Amygdala (tissue), 56 donors: ENCODE measurements at places on chromosomes 3 and 15.

DNA sequence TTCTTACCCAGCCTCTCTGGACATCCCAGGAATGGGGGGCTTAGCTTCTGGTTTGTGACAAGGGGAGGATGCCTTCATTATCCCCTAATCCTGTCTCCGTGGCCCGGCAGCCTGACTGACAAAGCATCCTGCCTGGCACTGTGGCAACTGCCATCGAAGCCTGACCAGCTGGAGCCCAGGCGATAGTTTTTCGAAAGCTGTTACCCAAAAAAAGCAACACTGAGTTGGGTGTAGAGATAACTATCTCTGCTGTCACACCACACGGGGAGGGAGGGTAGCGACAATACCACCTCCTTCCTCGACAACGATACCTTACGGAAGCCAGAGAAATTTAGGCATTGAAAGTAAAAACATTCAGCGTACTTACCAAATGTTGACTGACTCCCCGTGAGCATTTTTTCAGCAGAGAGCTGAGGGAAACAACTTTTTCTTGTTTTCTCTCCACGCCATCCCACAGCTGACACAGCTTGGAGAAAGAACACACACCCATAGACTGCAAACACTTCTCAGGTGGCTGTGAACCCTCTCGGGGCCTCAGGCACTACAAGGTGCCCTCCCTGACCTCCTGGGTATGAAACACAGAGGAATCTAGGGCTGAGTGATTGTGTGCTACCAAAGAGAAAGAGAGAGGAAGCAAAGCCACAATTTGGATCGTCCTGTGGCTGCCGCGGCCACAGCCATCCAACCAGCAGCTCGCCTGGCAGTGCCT lies 361.9 kb upstream of the ICE2 start:
- no peak for DNase-seq

DNA sequence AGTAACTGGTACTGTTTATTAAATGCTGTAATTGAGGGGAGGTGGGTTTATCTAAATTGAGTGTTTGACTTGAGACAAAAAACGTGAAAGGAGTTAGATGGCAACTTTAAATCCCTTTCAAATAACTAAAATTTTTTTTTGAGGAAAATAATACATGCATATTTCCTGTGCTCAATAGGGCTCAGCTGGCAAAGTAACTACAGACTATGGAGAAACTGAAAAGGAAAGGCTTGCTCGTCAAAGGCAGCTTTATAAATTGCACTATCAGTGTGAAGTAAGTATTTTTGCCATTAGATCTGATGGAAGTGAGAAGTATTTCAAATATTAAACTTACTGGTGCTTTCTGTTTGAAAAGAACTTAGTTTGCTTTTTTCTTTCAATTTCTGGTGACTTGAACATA lies 72.2 kb downstream of the DZIP3 start:
- DNase-seq, result no peak

DNA sequence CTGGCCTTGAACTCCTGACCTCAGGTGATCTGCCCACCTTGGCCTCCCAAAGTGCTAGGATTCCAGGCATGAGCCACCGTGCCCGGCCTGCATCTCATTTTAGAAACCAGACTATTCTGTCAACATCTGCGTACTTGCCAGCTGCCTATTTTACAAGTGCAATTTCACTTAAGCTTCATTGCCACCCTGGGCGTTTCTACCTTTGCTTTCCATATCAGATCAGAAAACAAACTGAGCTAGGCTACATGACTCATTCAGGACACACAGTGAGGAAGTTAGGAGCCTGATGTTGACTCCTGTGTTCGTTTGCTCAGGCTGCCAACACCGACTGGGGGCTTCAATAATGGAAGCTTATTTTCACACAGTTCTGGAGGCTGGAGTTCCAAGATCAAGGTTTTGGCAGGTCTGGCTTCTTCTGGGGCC lies 42.3 kb upstream of the KLHL25 start:
- no peak for DNase-seq

- DNase-seq, result no peak
Observed at GRCh38 chr3:153210146-153210545, 48.1 kb downstream of the RAP2B start.

DNA sequence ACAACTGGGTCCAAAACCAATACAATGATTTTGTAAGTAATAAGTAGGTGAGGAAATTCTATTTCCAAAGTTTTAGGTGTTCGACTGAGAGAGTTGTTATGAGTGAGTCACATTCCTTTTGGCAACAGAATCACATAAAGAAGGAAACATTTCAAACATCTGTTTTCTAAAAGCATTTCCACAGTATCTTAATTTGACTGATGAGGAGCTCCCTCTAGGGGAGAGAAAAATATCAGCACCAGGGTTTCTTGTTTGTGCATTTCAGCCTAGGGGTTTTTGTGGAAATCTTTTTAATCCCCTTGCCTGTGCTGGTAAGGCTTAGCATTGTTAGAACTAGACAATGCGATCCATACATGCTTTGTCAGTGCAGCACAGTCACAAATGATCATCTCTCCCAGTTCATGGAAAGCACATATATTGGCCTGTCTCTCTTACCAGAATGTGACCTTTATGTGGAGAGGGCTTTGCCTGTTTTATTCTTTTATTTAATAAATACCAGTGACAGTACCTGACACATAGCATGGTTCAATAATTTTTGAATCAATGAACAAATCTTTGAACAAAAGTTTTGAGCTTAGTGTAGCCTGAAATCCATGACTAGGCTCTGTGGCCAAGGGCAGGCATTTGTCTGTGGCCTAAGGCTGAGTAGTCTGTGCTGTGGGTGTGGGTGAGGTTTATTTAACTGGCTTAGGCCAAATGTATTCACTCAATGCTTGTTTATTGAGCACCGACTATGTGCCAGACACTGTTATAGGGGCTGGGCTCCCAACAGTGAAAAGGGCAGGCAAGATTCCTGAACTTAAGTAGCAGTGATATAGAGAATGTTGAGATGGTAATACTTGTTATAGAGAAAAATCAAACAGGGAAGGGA lies 21.1 kb upstream of the IQCF6 start:
- DNase-seq, result no peak

DNA sequence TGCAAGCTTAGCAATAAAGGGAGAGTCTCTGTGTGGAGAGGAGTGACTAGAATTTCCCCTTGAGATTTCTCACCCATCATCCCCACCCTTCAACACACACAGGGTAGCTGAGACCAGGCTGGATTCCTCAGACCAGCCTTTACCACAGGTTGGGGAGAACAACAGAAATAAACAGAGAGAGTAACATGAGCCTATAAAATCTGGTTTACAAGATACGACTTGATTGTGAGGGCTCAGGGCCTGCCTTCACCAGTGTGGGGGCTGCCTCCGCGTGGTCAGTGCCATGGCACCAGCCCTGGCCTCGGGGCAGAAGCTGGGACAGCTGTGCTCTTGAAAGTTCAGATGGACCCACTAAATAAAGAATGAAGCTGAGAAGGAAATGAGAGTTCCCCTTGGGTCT lies 14.6 kb upstream of the MAGEF1 start:
- no peak for DNase-seq

GRCh38 chr3:186986406-186986805 lies 56.1 kb downstream of the ST6GAL1 start:
- no peak for DNase-seq

DNA sequence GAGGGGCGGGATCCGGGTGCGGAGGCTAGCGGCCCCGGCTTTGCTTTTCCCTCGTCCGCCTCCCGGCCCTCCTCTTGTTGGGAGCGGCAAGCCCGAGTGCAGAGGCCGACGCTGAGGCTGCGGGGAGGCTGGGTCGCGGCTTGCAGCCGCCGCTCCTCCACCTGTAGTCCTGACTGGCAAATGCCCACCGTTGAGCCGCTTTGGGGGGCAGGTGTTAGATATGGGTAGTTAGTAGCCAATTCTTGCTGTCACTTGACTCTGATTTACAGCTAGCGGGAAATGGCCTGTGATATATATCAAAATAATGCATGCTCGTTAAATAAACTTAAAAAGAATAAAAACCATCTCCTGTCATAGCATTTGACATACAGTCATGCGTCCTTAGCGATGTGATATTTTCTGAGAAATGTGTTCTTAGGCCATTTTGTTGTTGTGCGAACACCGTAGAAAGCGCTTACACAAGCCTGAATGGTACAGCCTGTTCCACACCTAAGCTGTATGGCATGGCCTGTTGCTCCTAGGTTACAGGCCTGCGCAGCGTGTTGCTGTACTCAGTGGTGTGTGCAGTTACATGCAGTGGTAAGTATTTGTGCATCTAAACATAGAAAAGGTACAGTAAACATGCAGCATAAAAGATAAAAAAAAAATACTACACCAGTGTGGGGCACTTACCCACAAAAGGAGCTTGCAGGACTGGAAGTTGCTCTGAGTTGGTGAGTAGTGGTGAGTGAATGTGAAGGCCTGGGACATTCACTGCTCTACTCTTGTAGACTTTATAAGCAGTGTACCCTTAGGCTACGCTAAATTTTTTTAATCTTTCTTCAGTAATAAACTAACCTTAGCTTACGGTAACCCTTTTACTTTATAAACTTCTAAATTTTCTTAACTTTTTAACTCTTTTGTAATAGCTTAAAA lies 873 bp downstream of the CAPN7 start:
- no peak for DNase-seq

- peak; percentile 86 for DNase-seq
Observed at GRCh38 chr3:181711325-181712135, at the start of gene SOX2. SOX2 (plus strand) TSS chr3:181711925; CDS start chr3:181712361, 436 bp downstream.

- no peak for DNase-seq
Observed at GRCh38 chr15:61524086-61524485, 295.0 kb upstream of the RORA start.

DNA sequence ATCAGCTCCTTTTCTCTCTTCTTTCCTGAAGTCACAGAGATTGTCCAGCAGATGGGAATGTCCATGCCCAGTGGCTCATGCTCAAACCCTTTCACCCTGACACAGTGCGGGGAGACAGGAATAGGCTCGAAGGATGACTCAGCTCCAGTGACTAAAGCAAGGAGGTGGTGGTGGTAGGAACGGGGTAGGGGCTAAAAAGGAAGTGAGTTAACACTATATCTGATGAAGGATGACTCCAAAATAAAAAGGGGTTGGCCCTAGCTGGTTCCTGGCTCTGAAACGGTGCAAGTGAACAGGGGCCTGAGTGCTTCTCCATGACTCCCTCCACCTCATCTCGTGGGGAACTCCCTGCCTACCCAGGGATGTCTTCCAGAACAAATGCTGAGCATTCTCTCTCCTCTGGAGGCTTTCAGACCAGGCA lies 167.4 kb upstream of the LPP start:
- DNase-seq, result no peak

GRCh38 chr3:114380233-114380651 lies 86.4 kb downstream of the TIGIT start:
- DNase-seq, result peak; percentile 79

- DNase-seq, result no peak
Observed at GRCh38 chr3:134079761-134080160, 50.0 kb upstream of the SLCO2A1 start.

DNA sequence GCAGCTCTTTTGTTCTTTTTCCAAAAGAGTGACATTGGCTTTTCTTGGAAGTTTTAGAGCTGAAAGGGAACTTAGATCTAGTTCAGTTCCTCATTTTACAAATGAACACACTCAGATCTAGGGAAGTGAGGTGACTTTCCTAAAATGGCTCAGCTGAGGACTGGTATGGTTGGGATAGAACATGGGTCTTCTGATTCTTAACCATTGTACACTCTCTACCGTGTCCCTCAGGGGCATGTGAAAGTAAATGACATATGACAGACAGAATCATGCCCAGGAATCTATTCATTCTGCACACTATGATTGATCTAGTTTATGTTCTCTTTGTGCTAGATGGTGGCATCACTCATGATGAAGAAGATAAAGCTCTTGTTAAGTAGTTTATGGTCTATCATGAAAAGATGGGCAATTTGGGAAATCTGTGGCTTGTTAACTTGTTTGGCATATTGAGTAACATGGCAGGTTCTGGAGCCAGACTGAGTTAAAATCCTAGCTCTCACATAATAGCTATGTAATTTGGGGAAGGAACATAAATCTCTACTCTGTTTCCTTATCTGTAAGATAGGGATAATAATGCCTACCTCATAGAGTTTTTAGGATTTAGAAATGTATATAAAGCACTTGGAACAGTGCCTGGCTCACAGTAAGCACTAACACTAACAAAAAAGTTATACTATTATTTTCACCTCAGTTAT lies 30.9 kb downstream of the UBE2E1 start:
- DNase-seq, result no peak

DNA sequence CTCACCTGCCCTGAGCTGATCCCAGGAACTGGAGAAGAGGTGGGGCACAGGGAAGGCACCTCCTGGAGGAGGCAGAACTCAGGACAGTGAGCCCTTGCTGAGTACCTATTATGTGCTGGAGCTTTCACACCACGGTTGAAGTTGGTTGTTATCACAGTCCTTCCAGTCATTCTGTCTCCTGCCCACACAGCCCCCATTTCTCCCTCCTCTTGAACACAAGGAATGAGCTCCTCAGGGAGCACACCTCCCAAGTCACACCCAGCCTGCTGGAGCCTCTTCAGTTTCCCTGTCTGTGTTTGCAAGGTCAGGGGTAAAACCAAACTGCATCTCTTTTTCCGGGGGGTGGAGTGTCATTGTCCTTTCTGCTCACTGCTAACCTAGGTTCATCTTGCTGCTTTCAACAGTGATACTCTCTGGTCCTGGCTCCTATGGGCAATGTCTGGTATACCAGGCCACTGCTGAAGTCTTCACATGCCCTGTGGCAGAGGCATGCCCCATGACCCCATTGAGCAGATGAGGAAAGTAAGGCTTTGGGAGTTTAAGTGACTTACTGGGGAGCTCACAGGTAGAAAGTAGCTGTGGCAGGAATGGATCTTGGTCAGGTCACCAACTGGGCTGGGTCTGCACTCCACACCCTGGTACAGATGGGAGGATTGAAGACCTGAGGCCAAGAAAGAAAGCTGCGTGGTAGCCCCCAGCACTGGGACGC lies 30.0 kb downstream of the C3orf18 start:
- no peak for DNase-seq

DNA sequence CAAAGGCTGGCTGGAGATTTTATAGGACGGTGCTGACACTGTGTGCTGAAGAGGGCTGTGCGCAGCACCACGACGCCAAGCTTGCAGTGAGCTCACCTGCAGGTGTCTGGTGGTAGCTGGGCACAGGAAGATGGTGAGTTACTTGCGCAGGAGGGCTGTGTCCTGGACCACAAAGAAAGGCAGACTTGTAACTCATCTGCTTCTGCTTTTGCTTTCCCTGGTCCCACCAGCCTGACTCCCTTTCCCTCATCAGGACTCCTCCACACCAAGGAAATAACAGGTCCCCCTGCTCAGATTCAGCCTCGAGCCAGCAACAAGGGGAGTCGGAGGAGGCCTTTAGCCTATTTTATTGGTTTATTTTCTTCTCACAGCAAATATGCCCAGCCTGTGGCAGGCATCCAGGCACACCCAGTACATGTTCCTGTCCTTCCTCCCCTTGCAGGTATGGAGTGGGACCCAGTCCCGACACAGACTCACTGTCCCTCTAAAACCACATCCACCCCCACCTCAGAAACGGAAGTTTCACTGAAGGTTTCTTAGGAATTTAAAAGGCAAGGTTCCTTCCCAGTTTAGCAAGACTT lies 35.6 kb upstream of the FLNB start:
- DNase-seq, result no peak

- no peak for DNase-seq
Observed at GRCh38 chr15:42800731-42801474, 64.0 kb upstream of the CDAN1 start.

DNA sequence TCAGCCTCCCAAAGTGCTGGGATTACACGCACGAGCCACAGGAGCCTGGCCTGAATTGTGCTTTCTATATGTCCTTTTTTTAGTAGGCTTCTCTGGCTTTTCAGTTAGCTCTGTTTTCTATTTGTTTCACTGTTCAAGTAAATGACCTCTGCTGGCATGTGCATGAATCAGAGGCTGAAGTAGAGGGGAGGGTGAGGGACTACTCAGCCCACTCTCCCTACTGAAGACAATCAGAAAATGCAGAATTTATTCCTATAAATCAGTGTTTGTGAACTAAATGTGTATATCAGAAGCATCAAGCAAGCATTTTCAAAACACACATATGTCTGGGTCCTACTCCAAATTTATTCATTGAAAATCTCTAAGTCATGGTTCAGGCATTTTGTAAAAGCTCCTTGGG lies 45.0 kb downstream of the ZMAT3 start:
- no peak for DNase-seq
